Ovary (tissue), 10 donors: ENCODE measurements at places on chromosomes 6 and 20.
A peak's percentile ranks its signal among the peaks of the same experiment; 100 is the strongest.

- H3K36me3 ChIP-seq: no peaks in the 10 kb centered on the region
- H3K27me3 ChIP-seq: no peaks in the 10 kb centered on the region
- peak within 1 kb of the TSS; percentile 74 for H3K27ac ChIP-seq
- peaks cover 7% of the 10 kb centered on the region for H3K4me1 ChIP-seq
- peak; percentile 76 for DNase-seq
Measured at GRCh38 chr6:28141500-28142329, at the start of gene ZKSCAN8. Gene ZKSCAN8, plus strand, starts transcription at chr6:28141883. Its CDS starts 6,525 bp downstream, at chr6:28148408.

DNA sequence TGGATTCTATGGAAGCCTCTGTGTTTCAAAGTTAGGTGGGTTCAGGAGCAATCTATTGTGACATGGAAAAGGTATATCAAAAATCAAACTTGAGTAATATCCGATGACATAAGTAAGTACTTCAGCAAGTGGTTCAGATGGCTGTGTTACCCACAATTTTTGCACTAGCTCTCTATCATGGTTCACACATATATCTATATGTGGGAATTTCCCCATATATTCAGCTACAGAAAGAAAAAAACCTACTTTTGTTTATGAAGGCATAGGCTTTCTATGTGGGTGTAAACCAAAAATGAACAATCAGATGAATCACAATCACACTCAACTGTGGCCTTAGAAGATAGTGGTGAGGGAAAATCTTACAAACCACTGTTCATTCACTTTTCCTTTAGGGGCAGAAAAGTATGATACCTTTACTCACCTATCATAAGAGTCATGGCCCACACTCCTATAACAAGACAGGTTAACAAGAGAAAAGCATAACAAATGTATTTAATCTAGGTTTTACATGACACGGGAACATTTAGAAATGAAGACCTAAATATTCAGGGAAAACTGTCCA lies 449.6 kb upstream of the HTR1E start:
- H3K36me3 ChIP-seq: no peaks in the 10 kb centered on the region
- H3K4me3 ChIP-seq: no peak overlapping the region
- no peak for DNase-seq
- H3K27me3 ChIP-seq: no peaks in the 10 kb centered on the region
- H3K4me1 ChIP-seq: no peaks in the 10 kb centered on the region

- H3K27ac ChIP-seq: no peak overlapping the region
Measured at GRCh38 chr6:21628160-21628559, 34.6 kb downstream of the SOX4 start.

GRCh38 chr6:130913120-130913519 lies 85.9 kb downstream of the SMLR1 start:
- H3K36me3 ChIP-seq: no peaks in the 10 kb centered on the region
- H3K4me3 ChIP-seq: no peak overlapping the region
- H3K27me3 ChIP-seq: no peaks in the 10 kb centered on the region
- no peak for DNase-seq
- no peaks in the 10 kb centered on the region for H3K4me1 ChIP-seq

- no peaks in the 10 kb centered on the region for H3K36me3 ChIP-seq
- DNase-seq: no peak
- H3K27me3 ChIP-seq: no peaks in the 10 kb centered on the region
- H3K4me3 ChIP-seq: no peak overlapping the region
- H3K27ac ChIP-seq: no peak overlapping the region
Measured at GRCh38 chr20:4283016-4283415, 267.7 kb upstream of the RNF24 start.
